ENCODE measurements at places on chromosomes 3 and 15.

DNA sequence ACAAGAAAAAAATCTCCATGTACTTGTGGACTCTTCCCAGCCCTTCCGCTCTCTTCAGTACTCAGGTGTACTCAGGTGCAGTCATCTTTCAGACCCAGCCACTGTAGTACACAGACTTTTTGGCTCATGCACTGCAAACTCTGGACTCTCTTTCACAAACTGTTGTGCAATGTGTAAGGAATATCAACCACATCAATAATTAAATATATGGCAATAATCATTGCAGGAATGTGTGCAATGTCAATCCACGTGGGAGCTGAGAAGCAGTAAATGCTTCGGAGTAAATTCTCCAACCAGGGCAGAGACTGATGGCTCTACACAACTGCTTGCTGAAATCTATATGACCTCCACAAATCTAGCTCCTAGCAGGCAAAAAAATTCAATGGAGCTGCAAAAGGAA, 287.3 kb upstream of the COL8A1 start:
- no peak for DNase-seq

DNA sequence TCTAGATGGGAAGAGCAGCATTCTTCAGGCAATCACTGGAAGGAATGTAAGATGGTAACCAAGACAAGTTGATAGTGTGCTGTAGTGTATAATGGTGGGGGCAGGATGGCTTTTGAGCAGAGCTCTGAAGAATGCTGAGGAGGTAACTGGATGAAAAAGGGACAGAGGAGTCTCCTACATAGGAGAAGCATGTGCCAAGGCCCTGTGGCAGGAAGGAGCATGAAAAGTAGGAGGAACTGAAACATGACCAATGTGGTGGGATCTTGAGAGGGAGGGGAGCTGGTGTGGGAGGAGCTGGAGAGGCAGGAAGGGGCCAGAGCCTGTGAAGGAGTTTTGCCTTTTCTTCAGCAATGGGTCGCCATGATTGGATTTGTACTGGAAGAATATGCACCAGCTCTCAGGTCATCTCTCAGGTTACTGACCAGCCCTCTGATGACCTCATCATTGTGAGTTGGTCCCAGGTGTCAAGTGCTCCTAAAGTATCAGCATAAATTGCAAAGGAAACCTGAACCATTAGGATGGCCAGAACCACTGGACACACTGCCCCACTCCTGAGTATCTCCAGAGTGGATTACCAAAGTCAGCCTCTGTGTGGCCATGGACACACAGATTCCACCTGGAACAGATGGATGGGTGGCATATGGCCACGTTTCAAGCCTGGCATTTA, 38.6 kb downstream of the FSD2 start:
- DNase-seq = no peak

DNA sequence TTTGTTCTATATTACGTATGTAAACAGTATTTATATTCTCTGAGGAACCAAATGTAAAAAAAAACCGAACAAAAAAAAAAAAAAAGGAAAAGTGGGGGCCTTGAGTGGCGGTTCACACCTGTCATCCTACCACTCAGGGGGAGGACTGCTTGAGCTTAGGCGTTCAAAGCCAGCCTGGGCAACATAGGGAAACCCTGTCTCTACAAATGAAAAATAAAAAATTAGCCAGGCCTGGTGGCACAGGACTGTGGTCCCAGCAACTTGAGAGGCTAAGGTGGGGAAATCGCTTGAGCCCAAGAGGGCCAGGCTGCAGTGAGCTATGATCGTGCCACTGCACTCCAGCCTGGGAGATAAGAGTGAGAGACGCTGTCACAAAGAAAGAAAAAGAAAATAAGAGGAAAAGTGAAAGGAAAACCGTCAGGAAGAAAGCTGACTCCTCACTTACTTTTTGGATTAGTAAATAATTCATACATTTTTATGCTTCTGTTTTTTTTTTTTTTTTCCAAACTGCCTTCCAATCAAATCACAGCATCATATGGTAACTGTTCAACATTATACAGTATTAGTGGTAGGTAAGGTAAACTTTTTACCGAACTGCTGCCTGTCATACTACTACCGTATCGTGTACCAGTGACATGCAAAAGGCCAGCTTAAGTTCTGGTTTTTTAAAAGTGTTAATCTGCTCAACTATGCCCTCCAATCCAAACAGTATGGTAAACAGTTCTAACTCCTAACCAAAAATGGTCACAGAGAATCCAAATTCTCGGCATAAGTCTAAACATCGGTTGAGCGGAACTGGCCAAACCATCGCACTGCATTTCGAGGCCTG, 1.2 kb downstream of the PHC3 start:
- DNase-seq = peak; percentile 2

- DNase-seq = peak; percentile 11
Observed at GRCh38 chr3:5095886-5096285, 26.2 kb upstream of the ARL8B start.

DNA sequence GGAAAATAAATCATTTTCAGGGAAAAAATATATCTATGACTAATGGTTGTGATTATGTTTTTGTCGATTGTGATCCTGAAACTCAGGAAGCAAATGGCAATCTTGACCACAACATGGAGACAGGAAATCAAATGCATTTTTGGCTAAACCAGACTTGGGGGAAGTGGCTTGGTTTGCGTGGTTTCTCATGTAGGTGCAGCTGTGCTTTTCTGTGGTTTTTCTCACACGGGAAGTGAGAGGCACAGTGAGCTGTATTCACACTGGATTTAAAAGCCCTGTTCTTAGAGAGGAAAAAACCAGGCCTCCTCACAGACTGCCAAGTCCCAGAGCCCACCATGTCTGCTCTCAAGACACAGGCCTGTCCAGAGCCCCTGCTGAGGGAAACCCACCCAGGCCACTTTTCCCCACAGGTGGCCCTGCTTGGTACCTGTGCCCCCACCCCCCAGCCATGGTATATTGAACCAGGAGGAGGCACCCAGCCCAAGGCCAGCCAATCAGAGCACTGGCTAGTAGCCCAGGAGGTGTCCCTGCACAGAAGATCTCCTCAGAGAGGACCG, 46.1 kb downstream of the BTD start:
- DNase-seq = no peak

GRCh38 chr15:84955089-84955848, 26.4 kb upstream of the PDE8A start:
- peak; percentile 87 for DNase-seq

Data from globus pallidus (tissue), 1 donor.